ENCODE measurements at places on chromosomes 13 and 19.

- no peak for DNase-seq
These were observed 72.4 kb downstream of the STK24 start for GRCh38 chr13:98504371-98504963.

- DNase-seq, result no peak
These were observed 4.0 kb downstream of the RTN2 start for GRCh38 chr19:45492627-45493470.

DNA sequence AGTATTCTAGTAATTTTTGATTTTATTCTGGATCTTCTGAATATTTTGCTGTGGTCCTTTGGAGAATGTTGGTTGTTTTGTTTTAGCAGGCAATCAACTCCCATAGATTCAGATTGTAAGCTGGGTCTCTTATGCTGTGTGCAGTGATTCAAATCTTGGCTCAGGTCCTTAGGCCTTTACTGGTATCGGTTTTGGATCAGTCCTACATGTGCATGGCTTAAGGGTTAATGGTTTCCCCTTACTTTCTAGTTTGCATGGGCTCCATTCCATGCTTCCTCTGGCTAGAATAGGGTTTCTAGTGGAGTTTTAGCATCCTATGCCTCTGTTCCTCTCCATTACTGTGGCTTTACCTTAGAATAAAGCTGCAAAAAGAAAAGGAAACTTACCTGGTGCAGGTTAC is 16.1 kb downstream of the NDFIP2 start:
- DNase-seq, result no peak

DNA sequence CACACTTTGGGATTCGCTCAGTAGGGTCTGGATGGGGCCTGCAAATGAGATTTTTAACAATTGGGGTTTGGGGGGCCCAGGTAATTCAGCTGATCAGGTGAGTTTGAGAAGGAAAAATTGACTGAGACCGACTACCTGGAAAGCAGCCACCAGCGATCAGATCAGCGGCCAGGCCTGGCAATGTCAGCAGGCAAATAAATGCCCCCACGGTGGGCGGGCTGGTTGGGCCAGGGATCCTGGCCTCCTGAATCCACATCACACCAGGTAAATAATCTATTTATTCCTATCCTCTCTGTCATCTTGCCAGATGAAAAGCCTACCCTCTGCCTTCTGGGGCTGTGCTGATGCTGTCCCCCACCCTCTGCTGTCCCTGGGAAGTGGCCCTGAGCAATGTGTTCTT is 9.4 kb downstream of the NAPA start:
- no peak for DNase-seq

DNA sequence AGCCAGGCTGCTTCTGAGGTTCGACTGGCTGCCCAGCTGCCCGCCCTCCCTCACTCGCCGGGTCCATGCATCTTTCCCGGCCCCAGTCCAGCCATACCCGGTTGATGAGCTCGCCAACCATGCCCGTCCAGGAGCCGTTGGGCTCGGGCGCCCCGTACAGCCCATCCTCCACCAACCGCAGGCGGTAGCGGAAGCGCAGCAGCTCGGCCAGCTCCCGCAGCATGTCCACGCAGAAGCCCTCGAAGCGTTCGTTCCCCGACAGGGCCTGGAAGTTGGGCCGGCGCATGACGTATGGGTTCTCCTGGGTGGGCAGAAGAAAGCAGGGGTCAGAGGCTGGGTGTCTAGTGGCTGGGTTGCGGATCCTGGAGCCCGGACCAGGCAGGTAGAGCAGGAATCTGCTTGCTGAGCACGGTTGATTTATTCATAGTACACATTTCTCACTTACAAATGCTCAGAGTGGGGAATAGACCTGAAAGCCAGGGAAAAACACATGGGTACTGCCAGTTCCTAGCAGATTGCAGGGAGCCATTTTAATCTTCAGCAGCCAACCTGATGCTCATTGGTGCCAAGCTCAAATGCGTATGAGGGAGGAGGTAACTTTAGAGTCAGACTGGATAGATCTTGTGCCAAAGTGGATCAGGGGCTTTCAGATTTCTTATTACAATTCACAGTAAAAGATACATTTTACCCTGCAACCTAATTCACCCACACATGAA is 27.4 kb downstream of the GRIK5 start:
- no peak for DNase-seq

DNA sequence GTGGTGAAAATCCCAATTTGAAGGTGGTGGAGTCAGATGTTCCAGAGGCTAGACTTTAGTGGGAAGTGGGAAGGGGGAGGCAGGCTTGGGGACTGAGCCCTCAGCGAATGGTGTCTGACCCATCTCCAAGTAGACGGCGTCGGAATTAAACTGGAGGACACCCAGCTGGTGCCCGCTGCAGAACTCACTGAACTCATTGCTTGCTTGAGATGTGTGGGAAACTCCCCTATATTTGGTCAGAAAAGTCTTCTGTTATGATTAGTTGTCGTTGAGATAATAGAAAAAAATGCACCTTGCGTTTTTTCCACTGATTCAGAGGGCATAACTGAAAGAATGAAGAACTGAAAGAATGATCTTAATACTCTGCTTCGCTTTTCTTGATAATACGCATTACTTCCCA is 871 bp upstream of the ZNF583 start:
- DNase-seq, result no peak

Measured in stimulated activated CD8-positive, alpha-beta memory T cell treated with anti-CD3 and anti-CD28 coated beads, Interleukin-4, amount 100 ng/mL, for 1 hour (primary cell).